ENCODE measurements at places on chromosomes 7 and 10.

DNA sequence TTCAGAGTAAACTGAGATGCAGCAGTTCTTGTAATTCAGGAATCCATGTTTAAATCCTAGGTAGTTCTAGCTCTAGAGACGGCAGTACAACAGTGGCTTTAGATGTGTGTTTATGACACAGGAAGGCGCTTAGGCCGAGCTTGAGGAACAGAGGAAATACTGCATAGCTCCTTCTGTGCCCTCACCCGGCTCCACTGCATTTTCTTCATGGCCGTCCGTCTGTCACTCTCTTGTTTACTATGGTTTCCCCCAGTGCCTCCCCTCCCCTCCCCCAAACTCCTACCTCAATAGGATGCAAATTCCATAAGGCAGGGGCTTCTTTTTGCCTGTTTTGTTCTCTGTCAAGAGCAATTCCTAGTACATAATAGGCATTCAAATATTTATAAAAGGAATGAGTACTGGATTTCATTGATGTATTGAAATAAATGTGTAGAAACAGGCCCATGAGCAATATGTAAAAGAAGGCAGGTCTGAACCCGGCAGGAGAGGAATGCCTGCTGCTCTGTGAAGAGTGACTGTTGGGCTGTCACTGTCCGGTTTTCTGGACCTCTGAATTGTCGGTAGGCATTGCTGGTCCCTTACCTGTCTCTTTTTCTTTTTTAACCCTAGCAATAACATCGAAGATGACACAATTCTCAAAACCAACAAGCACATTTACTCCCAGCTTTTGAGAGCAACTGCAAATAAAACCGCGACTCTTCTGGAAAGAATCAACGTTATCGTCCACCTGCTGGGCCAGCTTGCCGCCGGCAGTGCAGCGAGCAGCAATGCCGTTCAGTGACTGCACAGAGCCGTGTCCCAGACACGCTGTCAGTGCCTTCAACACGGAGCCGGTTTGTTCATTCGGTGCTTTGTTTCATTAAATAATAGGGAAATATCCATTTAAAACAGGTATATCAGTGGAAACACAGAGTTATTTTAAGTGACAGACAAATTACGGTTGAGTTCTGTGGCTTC lies 12.7 kb downstream of the MMP21 start:
- no peak for DNase-seq

GRCh38 chr7:18287482-18287881 lies 208.1 kb upstream of the HDAC9 start:
- no peak for DNase-seq

GRCh38 chr10:3737864-3738263 lies 47.1 kb downstream of the KLF6 start:
- no peak for DNase-seq

DNA sequence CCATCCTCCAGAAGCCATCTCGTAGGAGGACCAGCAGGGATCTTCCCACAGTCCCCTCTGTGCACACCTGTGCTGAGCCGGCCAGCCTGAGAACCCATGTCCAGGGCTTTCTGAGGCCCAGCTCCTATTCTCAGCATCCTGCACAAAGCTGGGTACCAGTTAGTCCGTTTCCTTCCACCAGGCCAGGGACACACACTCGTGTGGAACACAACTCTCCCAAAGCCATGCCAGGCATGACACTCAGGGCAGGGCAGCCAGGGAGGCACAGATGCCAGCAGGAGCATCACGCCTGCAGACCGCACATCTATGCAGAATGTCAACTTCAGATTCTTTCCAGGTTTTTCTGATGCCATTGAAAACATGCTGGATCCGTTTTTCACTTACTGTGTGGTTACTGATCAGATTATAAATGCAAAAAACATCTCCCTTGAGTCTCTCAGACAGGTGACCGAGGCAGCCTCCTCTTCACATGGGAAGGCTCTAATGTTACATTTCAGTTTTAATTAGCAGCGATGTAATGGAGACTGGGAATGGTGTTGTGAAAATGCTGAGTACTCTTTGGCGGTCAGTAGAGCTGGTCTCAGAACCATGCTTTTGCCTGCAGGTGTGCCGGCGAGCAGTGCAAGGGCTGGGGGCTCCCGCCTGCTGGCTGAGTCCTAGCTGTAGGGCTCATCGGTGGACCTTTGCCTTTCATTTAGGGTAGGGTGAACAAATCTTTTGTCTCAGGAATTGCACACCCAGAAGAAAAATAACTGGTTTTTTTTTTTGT lies 3.3 kb upstream of the SUN1 start:
- no peak for DNase-seq

- no peak for DNase-seq
These were observed 22.7 kb downstream of the OGDHL start for GRCh38 chr10:49739426-49739825.

DNA sequence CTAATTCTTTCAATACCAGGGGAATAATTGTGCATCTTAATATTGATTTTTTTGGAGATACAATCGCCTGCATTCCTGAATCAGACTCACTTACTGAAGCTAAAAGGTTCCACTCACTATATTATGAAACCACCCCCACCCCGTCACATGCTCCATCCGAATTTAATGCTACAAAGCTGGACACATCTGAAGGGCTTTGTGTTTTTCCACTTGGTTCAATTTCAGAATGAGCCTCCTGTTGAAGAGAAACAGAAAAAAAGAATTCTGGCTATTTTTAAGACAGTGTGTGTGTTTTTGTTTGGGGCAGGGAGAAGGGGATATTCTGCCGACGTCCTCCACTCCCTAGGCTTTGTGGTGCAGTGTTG lies 165.5 kb upstream of the TBX20 start:
- DNase-seq, result no peak

DNA sequence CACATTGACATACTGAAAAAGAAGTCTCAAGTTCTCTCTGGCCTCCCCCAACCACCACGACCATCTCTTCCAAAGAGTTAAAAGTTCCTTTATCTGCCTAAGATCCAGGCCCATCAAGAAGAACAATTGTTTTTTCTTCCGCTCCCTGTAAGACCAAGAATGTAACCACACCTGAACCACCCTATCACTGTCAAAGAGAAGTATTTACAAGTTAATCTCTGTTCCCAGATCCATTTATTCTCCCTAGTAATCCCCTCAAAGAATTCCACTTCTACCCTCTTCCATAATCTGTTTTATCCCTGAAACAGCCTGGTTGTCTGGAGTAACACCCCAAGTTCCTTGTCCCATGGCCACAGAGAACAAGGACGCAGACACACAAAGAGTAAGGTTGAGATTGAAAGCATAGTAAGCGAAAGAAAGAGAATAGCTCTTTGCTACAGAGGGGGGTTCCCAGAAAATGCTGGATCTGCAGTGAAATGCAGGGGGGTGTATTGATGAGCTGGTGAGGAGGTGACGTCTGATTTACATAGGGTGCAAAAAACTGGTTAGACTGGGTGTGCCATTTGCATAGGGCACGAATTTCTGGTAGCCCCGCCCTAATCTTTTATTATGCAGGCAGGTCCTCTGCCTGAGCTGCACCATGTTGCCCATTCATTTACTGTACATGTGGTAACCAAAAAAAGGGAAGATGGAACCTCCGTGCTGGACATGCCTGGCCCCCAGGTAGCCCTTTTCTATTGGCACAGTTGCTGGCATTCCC lies 122.0 kb downstream of the SKIDA1 start:
- DNase-seq, result no peak

DNA sequence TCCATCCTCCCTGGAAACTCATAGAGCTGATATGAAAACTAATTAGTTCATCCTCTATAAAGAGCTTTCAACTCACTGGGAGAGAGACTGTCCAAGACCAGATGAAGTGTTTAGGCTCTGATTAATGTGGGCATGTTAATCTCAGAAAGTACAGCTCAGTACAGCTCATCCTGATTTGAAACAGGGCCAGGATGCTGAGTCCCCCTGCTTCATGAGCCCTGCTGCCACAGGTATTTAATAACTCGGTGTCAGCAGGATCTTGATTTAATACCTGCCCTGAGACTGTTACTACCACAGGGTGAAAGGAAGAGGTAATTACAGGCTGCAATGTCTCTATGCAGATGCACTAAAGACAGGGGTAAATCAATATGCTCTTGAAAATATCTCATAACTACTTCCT lies 10.8 kb downstream of the LMOD2 start:
- no peak for DNase-seq

Measured in stimulated activated CD4-positive, alpha-beta T cell treated with anti-CD3 and anti-CD28 coated beads, Interleukin-1b, Interleukin-23, amount 100 ng/mL, for 24 hours (primary cell).